Fibroblast of skin of scalp (primary cell): ENCODE measurements at places on chromosomes 3 and 15.

DNA sequence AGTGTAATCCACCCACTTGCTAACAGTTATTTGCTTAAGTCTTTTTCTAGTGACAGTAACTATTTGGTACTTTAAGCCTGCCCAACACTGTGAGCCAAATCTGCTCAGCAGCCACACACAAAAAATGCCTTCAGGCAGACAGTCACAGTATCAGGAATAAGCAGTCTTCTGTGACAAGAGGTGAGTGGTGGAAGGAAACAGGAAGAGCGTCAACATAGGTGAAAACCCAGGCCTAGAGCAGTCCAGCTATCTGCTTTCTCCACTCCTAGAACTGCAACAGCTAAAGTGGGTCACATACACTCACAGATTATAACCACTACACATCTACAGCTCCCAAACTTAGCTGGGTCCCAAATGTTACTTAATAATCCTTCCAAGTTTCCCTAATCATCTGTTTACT lies 213.7 kb downstream of the ZBTB20 start:
- no peak for DNase-seq

DNA sequence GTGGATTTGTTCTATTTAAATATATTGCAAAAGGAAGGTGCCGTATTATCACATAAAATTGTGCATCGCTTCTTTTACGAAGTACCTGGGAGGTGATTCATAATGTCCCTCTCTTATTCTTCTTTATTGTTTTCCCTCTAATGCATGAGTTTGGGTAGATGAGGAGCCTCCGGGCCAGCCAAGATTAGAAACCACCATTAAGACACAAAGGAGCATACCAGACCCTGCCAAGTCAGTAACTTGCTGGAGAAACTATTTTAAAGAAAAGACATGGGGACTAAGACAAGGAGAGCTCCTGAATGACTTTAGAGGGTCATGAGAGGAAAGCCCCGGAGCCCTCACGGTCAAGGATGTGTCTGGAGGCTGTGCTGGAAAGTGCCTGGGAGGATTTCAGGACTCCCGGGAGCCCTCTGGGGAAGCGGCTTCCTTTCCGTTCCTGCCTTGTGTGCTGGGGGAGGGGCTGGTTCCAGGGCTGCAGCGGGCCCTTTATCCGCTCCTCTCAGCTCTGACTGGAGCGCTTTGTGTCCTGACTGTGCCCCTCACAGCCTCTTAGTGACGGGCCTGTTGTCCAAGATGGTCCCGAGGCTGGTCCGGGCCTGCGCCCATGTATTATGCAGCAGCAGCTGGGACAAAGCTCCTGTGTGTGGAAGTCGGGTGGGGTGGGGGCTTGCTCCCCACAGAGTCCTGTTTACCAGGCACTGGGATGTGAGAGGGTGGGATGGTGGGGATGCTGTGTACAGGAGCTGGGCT lies 35.7 kb downstream of the CORO2B start:
- DNase-seq: peak; percentile 37

- DNase-seq: no peak
Observed at GRCh38 chr3:5767304-5767703, 579.8 kb downstream of the EDEM1 start.

- DNase-seq: peak; percentile 17
Observed at GRCh38 chr3:195147649-195148080, 123.3 kb downstream of the XXYLT1 start.

GRCh38 chr3:46612324-46612723 lies at the start of gene FAM240A:
Gene FAM240A, plus strand, starts transcription at chr3:46612525. Its CDS starts 159 bp downstream, at chr3:46612684.
- no peak for DNase-seq

DNA sequence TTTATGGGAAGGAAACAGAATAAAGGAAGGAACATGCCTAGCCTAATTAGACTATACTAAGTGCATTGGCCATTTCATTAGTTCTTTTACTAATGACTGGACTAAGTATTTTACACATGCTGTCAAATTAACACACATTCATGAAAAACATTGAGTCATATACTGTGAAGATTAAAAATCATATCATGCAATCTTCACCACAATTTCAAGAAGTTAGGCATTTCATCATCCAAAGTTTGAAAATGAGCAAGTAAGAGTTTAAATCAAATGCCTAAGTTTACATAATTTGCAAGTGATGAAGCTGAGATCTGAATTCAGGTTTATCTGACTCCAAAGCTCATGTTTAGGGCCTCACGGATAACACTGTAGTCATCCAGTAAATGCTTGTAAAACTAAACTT lies 601.0 kb downstream of the PDCD6IP start:
- no peak for DNase-seq

DNA sequence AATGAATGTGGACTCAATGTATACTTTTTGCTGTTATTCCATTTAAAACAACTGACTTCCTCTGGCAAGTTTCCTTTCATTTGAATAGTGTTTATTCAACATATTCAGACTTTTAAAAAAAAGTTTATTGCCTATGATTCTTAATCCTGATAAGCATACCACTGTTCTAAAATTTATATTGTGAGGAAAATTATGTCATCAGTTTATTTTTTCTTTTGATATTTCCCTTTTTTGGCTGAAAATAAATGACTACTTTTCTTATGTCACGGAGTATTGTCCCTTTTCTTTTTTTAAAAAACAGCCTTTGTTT lies 109.5 kb downstream of the CDIN1 start:
- DNase-seq: no peak

DNA sequence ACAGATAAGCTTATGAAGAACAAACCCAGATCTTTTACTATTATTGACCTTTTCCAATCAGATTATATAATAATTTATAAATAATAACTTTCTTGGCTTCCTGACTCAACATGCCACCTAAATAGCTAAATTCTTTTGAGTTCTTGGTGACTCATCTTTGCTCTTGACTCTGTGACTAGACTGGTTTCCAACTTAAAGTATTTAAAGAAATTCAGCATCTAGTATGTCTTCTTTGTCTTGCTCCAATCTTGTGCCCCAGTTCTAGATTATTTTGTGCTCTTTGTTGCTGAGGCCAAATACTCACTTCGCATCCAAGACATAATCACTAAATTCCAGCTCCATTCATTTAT lies 483.2 kb upstream of the TBL1XR1 start:
- peak; percentile 50 for DNase-seq

DNA sequence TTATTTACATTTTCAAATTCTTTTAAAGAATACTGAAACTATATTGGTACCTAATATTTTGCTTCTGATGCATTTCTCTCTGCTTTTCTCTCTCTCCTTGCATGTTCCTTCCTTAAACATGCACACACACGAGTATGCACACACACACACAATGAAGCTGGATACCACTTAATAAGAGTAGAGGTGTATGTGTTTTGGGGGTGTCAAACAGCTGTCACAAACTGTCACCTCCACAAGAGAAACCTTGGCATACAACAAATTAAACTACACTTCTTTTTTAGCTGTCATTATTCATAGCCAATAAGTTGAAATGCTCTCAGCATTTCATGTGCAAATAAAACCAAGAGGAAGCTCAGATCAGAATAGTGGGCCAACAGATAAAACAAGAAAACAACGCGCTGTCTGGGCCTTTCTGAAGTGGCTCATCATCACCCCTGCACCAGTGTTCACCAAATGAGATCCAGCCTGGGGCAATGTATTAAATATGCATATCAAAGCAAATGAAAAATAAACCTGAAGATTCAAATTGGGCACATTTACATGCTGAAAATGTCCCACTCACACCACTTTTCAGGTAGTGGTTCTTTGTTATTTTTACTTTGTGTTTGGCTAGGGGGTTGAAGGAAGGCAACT lies 9.7 kb downstream of the MEIS2 start:
- DNase-seq: no peak

GRCh38 chr15:28289694-28290463 lies 32.1 kb downstream of the HERC2 start:
- no peak for DNase-seq

GRCh38 chr15:98681061-98681460 lies 32.7 kb downstream of the IGF1R start:
- no peak for DNase-seq

DNA sequence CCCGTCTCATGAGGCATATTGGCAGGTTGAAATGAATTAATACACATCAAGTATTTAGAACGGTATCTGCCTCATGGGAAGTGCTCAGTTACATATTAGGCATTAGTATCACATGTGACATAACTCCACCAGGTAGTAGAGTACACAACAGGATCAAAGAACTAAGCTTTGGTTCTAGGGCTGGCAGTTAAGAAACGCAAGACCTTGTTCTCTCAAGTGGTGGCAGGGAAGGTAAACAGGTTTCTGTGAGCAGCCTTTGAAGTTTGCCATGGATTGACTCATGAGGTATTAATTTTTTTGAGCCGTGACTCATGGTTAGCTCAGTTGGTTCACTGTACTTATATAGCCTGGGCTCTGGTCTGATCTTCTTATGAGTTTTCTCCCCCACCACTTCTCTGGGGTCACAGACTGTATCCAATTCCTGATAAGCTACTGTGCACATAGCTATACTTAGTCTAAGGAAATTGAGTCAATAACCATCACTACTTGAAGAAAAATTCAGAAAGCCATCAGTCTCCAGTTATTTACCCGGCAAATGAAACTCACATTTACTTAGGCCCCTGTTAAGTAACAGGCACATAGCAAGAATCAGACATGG lies 155.6 kb upstream of the STT3B start:
- peak; percentile 53 for DNase-seq

GRCh38 chr3:151852074-151852811 lies 21.2 kb upstream of the SUCNR1 start:
- no peak for DNase-seq

DNA sequence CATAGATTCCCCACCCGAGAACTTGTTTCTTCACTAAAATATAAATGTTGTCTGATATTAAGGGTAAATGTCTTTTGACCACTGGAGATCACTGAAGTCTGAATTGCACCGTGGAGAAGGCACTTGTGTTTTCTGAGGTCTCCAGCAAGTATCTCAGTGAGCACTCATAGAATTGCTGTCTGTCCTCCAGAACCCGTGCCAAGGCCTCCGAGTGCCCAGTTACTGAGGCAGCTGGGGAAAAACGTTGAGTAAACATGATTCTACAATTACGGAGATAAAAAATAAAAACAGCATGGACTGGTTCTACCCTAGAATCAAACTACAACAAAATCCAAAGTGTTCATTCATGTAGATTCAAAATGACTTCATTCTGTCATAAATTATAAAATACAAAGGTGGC lies 60.0 kb downstream of the MLH1 start:
- DNase-seq: no peak

DNA sequence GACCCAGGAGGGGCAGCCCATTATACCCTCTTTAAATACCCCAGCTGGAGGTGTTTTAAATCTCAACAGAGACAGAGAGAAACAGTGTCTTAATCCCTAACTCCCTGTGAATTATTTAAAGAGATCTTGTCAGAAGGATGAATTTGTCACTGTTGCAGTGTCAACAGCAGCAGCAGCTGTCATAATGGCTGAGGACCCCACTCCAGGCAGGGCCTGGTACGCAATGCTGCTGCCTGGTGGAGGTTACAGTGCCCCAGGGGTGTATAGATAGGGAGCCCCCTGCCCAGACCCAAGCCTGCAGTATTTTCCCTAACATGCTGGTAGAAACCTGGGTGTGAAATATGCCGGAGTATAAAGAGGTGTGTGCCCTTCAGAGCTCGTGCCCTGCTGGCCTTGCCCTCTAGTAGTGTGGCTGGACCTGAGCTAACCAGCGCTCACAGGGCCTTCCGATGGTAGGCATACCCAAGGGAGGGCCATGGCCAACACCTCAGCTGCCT lies 143.0 kb downstream of the EPHB1 start:
- DNase-seq: no peak

- peak; percentile 69 for DNase-seq
Observed at GRCh38 chr3:157445857-157446256, 9.2 kb downstream of the PTX3 start.

DNA sequence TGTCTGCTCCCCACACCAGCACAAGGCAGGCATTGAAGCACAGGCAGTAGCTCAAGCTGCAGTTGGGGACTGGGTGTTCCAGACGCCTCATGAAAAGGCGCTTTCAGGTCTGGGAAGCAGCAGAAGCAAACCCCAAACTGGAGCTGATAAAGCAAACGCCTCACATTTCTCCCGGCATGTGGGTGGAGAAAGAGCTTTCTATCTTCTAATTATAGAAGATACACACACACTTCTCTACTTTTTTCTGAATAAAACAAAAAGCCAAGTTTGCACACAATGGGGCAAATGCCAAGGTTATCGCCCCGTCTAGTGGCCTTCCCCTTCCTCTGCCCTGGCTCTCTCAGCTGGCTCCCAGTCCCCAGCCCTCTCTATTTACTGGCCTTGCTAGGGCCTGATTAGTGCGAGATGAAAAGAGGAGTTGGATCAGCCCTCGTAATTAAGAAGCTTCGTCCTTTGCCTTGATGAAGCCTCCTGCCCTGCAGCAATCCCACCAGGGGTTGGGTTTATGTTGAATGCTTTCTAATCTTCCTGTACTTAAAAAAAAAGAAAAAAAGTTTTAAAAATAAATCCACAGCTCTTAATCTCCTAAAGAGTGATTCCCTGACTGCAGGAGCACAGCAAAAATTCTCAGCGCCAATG lies 120.2 kb downstream of the MEGF11 start:
- DNase-seq: no peak
